T-cell (primary cell): ENCODE measurements at places on chromosomes 5 and 9. TPM values are rescaled to one million over a fixed set of nuclear protein-coding genes. Genes with fewer than 3 reads are reported as not detected.

Gene PRPF4
- 20.7 TPM for total RNA-seq

Gene PCDHB4
- not detected for total RNA-seq

Gene SLC6A18
- total RNA-seq: not detected

Gene CTXN3
- not detected for total RNA-seq

Gene CARTPT
- total RNA-seq: not detected

GRCh38 chr5:88997937-88998336 is 115.0 kb upstream of the MEF2C start:
- DNase-seq: no peak

GRCh38 chr9:7606591-7606990 is 193.0 kb downstream of the DMAC1 start:
- no peak for DNase-seq

DNA sequence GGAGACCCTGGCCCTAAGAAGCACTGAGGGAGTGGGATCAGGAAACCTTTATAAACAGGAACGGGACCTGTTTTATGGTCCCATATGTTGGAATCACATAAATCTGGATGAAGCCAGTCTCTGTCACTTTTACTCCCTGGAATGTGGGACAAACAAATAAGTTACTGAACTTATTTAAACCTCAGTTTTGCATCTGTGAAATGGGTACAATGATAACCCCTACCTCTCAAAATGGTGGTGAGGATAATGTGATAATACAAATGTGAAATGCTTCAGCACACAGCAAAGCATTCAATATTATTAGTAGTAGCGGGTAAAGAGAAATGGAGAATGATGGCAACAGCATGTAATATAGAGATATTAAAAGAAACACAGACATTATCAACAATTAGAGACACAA is 298.9 kb downstream of the ZSWIM6 start:
- DNase-seq: no peak

GRCh38 chr5:66987126-66987525 is 209.5 kb downstream of the CD180 start:
- no peak for DNase-seq

- no peak for DNase-seq
Measured at GRCh38 chr9:112863214-112863613, 27.5 kb downstream of the SLC46A2 start.

- no peak for DNase-seq
Measured at GRCh38 chr5:14450742-14451141, 130.8 kb upstream of the OTULINL start.

DNA sequence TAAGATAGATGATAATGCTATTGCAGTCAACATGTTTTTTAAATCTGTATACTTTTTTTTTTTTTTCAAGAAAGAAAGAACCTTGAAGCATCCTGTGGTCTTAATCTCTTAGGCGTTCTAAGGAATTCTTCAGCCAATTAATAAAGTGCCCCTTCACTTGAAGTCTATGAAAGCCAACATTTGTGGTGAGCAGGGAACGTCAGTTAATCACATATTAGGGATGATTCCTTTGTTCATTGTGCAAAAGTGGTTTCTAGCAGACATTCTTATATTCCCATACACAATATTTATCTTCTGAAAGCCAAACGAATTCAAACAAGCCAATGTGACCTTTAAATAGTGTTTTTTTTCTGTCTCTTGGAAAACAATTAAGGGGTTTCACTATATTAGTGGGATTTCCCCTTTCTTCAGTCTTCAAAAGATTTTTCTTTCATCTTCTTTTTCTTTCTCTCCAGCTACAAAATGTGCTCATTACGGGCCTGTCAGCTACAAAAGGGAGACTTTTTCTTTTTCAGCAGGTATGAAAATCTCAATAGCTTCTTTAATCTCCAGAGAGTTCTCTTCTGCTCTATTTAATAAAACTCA is 40.1 kb downstream of the TMEM167A start:
- no peak for DNase-seq

GRCh38 chr5:135442431-135443160 is 4.6 kb downstream of the DCANP1 start:
- no peak for DNase-seq

- no peak for DNase-seq
Measured at GRCh38 chr5:77778881-77779438, 2.8 kb upstream of the TBCA start.

- DNase-seq: no peak
Measured at GRCh38 chr9:134057751-134058701, 9.8 kb downstream of the BRD3 start.

DNA sequence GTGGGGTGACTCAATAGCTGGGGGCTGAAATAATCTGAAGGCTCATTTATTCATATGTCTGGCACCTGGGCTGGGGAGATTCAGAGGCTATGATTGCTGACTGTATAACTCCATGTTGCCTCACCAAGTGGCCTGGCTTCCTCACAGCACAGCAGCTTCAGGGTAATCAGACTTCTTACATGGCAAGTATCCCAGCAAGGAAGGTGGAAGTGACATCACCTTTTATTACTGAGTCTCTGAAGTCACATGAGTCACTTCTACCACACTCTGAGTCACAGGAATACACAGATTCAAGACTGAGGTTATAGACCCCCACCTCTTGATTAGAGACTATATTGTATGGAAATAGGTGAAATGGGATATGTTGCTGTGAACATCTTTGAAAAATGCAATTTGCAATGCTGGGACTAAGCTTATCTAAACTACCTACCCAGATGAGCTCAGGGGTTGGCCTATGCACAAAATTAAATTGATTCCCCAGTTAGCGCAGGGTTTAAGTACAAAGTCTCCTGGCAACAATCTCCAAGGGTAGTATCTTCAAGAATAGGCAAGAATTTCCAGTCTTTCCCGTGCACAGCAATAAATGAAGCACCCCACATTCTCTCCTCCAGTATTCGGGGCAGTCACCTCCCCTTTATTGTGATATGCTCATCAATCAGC is 553.1 kb downstream of the LRRC70 start:
- DNase-seq: no peak

DNA sequence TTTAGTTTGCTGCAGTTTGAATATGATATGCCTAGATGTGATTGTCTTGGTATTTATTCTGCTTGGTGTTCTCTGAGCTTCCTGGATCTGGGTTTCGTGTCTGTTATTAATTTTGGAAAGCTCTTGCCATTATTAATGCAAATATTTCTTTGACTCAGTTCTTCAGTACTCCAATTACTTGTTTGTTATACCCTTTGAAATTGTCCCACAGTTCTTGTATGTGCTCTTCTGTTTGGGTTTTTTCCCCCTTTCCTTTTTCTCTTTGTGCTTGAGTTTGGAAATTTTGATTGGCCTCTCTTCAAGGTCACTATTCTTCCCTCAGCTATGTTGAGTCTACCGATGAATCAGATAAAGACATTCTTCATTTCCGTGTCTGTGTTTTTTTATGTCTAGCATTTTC is 96.6 kb upstream of the CKMT2 start:
- no peak for DNase-seq

- no peak for DNase-seq
Measured at GRCh38 chr9:38064842-38065368, 4.1 kb downstream of the SHB start.

- DNase-seq: no peak
Measured at GRCh38 chr9:69097923-69098593, 62.5 kb downstream of the FXN start.
